ENCODE measurements at places on chromosomes 12 and 14.

GRCh38 chr14:56044196-56044595, 74.0 kb upstream of the PELI2 start:
- DNase-seq: no peak

- no peak for DNase-seq
Measured at GRCh38 chr12:41629611-41630010, 441.5 kb downstream of the PDZRN4 start.

DNA sequence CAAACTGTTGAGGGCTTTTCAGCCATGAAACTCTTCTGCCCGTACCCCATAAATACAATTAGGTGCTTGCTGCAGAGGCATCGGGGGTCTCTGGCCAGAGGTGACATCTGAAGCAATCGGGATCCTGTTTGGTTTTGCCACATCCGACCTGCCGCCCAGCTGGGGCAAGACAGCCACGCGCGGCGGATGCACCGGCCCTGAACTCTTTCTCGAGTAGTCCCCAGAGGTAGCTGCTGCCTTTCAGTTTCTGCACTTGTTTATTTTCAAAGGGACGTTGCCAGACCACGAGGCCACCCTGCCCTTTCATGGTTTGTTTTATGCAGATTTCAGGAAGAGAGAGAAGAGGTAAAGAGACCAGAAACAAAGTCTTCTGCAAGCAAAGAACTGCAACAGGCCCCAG, 10.6 kb upstream of the MLXIP start:
- no peak for DNase-seq

GRCh38 chr14:42944284-42944683, 1337.6 kb downstream of the LRFN5 start:
- no peak for DNase-seq

GRCh38 chr12:30785630-30786029, 30.9 kb upstream of the CAPRIN2 start:
- no peak for DNase-seq

DNA sequence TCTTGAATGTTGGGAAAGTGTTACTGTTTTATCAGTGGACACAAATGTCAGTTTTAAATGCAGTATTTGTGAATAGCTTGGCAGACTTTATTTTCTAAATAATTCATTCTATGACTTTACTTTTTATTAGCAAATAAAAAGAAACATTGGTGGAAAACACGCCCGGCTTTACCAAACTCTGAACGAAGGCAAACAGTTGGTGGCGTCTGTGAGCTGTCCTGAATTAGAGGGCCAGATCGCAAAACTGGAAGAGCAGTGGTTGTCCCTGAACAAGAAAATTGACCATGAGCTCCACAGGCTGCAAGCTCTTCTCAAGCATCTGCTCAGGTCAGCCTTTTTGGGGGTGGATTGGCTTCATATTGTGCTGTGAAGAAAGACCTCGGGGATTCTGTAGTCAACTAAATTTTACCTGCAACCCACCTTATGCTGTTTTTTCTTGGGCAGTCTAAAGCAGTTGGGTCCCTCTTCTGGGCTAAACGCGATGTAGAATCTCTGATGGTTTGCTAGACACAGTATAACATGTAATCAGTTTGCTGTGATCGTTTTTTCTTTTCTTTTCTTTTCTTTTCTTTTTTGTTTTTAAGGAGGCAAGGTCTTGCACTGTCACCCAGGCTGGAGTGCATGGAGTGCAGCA, 156.4 kb downstream of the ESR2 start:
- no peak for DNase-seq

DNA sequence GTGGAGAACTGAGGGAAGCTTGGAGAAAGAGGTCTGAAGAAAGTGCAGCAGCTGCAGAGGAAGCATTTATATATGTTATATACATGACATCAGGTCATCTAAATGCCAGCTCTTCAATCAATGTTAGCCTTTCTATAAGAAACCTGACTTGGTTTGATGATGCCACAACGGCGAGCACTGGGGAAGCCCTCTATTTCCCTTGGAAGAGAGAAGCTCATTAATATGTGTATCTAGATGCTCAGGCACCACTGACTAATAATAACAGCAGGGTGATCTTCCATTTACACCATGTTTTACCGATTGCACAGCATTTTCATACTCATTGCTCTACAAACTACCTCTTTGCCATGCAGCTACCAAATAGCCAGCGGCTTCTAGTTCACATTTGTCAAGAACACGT, 811 bp downstream of the ACYP1 start:
- DNase-seq: no peak

GRCh38 chr14:43001731-43002130, 1395.1 kb downstream of the LRFN5 start:
- DNase-seq: no peak

- DNase-seq: no peak
Measured at GRCh38 chr12:62279058-62279457, 18.9 kb downstream of the USP15 start.

- peak; percentile 79 for DNase-seq
Measured at GRCh38 chr12:76037130-76038103, 5.8 kb upstream of the PHLDA1 start.

GRCh38 chr14:60981633-60982455, 799 bp downstream of the SLC38A6 start:
- no peak for DNase-seq

DNA sequence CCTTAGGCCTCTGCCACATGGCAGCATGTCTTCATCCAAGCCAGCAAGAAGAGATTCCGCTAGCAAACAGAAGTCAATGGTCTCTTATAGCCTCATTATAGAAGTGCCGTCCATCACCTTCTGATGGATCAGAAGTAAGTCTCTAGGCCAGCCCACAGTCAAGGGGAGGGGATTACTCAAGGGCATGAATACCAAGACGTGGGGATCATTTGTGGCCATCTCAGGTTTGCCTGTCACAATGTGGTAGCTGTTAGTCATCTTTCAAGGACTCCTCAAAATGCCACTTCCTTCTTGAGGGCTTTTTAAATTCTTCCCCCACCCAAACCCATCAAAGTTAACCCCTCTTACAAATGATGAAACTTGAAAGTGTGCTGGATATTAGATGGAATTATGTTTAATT, 8.1 kb upstream of the ADCY6 start:
- DNase-seq: no peak

DNA sequence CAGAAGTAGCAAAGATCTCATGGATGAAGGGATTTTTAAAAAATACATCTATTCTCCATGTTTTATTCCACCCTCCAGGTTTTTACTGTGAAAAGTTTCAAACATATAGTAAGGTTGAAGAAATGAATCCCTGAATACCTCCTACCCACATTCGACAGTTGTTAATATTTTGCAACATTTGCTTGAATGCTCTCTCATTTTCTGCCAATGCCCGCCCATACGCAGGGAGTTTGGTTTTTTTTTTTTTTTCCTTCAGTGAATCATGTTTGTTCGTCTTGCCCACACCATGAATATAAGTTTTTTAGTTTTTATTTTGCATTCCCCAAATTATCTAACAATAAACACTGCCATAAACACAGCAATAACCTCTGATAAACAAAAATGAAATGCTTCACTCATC, 82.9 kb downstream of the MAP1LC3B2 start:
- no peak for DNase-seq

DNA sequence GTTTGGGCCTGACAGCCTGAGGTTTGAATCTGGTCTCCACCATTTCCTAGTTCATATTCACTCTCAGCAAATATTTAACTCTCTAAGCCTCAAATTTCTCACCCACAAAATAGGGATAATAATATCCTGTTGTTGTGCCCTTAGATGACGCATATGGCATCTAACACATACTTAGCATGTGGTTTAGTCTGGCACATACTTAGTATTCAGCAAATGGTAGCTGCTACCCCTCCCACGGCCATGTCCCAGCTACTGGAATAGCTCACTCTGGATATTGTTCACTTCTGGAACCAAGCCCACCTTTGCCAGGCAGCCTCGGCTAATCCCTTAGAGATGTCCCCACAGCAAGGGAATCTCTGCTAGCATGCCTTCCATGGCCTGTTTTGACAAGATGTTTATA, 53.3 kb downstream of the BICD1 start:
- no peak for DNase-seq

GRCh38 chr12:120262852-120263747, 2.4 kb downstream of the PXN start:
- no peak for DNase-seq

DNA sequence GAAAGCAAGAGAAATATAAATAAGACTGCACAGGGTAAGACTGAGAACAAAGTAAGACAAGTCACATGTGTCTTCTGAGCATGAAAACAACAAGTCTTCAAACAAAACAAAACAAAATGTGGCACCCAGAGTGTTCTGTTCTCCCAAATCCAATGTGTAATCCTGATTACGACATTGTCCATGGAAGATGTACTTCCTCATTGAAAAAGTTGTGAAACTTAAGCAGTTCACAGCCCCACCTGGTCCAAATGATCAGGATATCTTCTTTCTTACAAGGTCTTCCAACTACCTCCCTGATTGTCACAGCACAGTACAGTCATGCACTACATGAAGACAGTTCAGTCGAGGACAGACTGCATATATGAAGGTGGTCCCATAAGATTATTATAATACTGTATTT, 23.3 kb upstream of the NEK9 start:
- no peak for DNase-seq

- DNase-seq: no peak
Measured at GRCh38 chr12:44428825-44429224, 447.3 kb downstream of the NELL2 start.

- no peak for DNase-seq
Measured at GRCh38 chr14:101291390-101291789, 269.9 kb upstream of the DIO3 start.

DNA sequence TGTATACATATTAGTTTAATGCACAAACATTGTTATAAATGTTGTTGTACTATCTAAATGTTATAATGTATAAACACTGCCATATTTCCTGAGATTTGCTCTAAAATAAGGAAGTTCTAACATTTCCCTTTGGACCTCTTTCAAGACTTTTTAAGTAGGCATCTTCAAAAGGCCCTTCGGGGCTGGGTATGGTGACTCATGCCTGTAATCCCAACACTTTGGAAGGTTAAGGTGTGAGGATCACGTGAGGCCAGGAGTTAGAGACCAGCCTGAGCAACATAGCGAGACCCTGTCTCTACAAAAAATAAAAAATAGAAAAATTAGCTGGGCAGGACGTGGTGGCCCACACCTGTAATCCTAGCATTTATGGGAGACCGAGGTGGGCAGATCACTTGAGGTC, 35.5 kb downstream of the FBLN5 start:
- no peak for DNase-seq

DNA sequence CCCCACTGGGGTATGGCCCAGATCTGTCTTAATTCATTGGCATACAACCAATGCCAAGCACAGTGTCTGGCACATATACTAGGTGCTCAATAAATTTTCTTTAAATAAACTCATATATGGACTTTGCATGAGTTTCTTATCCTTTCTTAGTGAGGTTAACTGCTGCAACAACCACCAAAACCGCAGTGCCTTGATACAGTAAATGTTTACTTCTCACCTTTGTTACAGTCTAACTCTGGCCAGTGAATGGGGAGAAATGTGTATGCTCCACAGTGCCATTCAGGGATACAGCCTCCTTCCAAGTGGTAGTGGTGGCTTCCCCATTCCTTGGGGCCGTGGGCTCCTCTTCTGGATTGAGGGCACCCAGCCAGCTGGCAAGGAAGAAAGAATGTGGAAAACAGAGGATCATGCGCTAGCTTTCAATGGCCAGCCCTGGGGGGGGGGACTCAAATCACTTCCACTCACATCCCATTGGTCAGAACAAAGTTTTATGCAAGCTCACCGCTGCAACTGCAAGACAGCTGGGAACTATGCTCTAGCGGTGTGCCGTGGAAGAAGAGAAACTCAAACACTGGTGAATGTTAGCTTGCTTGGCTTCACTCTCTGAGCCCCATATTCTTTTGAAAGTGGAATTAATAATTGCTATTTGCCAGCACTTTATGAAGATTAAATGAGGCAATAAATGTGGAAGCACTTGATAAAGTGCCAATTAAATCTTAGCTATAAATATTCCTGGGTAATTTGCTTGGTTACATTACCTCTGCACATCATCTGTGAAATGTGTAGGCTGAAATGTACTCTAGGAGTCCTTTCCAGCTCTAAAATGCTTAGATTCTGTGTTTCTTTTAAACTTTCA, 51.0 kb upstream of the SOCS2 start:
- DNase-seq: no peak
